NCI-H446 (cell line): ENCODE measurements at places on chromosomes 5 and 9.

GRCh38 chr9:91071184-91071990, 269.8 kb downstream of the SYK start:
- no peak for DNase-seq

DNA sequence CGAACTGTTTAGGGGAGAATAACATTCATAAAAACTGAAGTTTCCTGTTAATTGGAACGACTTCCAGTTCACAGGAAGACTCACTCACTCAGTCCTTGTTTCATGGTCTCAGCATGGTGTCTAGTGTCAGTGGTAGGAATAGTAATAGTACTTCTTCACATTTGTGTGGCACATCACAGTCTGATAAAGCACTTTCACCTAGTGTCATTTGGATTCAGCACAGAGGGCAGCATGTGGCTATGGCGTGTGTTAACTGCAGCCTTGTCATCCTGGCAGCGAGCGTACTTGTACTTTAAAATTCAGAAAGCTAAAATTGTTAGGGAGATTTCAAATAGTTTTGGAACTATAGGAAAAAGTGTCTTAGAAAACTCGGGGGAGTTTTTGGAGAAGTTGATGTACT, 72.4 kb downstream of the VCAN start:
- DNase-seq, result no peak

DNA sequence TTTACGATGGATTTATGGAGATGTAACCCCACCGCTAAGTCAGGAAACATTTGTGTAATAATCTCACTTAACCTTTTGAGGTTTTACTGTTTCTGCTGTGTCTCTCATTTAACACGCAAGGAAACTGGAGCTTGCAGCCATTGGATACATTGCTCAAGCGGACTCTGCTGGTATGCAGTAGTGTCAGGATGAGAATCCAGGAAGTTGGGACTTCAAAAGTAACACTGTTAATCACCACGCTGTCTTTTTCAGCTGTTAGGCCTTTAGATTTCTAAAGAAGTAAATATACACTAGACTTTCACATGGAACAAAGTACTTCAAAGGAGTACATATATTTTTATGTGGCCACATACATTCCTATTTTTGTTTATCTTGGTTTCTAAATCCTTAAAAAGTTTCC, 114.7 kb downstream of the LPAR1 start:
- DNase-seq, result no peak

DNA sequence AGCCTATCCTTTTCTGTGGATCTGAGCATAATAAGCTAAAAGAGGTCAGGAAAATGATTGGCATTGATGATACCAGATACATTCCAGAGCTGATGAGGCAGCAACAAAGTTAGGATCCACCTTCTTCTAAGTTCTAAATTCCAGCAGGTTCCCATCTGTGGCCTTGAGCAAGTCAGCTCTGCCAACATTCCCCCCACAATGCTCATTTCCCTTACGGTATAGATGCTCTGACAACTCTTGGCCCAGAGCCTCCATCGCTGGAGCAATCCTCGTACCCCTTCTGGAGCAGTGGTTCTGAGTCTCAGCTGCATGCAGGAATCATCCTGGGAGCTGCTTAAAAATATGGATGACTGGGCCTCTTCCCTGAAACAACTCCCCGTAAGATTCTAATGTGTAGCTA, 78.1 kb downstream of the MED27 start:
- no peak for DNase-seq

DNA sequence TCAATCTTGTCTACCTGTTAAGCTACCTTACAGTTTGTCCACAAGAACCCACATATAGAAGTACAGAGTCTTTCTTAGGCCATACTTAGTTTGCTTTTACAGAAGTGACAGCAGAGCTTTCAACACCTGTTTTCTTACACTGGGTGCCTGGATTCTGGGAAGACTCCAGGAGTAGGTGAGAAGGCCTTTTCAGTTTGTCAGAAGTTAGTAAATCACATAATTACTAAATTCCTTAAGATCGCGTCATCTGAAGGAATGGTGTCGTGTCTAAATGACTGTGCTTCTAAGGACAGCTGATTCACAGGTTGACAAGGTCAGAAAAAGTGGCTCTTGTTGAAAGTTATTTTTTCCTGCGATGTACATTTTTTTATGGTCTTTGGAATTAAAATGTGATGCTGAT, 97.0 kb upstream of the FAM120A start:
- DNase-seq, result no peak

DNA sequence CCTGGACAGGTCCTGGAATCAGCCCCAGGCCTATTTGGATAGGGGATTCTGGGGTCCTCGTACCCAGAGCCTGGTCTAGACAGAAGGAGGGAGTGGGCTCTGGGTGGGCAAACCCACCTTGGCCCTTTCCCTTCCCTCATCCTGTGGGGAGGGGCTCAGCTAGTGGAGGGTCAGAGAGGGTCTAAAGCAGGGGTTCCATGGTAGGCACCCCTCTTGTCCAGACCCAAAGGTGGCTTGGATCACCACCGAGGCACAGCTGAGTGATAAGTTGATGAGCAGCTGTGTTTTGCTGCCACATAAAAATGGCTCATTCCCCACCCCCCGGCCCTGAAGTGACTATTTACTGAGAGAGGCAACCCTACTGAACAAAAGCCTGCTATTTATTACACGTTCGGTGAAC, 53.8 kb upstream of the KCNMB1 start:
- no peak for DNase-seq

DNA sequence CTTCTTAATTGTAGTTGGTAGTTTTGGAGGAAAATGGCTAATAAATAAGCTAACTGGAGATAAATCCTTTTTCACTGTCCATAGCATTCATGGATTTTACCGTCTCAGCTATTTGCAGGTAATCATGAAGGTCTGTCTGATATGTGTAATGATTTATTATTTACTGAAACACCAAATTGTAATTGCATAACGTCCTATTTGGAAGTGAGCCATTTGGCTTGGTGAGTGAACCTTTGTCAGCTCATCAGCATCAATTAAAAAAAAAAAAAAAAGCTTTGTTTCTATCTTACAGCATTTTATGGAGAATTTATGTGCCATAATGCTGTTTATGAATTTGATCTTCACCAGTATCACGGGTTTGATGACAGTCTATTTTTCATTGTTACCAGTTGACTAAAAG, 20.2 kb downstream of the RECK start:
- DNase-seq, result no peak

DNA sequence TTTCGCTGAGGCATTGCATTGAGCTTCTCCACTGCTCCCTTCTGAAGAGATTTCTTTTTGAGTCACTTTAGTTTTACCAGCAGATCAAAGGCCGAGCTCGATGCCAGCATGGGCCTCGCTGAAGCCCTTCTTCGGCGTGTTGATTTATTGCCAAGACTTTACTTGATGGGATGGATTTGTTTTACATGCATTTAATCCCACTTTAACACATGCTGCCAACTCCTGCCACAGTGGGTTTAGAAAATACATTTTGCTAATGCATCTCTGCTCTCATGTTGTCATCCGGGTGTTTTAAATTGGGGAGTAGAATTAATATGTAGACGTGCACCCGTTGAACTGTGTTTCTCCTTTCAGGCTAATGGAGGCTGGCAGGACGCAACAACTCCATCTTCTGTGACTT, 218.3 kb downstream of the PBX3 start:
- DNase-seq, result no peak

GRCh38 chr9:72839085-72839484, 113.8 kb downstream of the ALDH1A1 start:
- no peak for DNase-seq

- DNase-seq, result no peak
Observed at GRCh38 chr5:16134204-16134603, 45.4 kb downstream of the MARCHF11 start.

DNA sequence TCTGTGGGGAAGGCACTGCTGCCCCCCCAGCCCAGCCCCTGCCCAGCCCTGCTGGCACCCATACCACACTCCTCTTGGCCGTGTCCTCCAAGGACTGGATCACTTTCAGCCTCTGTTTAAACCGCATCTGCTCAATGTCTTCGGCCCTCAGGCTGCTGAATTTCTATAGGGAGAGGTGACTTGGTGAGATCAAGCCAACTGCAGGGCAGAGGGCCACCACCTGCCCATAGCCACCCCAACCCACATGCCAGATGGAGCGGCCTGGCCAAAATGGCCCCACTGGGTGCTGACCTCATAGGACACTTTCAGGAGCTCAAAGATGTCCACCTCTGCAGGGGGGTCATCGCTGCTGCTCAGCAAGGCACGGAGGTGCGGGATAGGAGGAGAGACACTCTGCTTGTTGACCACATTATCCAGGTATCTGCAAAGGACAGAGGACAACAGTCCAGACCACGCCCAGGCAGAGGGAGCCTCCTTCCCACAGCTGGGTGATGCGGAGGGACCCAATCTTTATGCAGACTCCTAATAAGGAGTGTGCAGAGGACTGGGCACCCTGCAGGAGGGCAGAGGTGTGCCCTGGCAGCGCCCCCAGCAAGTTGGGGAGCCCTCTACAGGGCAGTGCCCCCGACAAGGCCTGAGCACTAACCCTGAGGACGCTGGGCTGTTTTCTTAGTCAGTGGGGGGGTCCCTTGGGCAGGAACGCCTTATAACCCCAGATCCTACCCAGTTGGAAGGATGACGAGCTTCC, 14.4 kb upstream of the MRNIP start:
- no peak for DNase-seq
